RCC 7860 (cell line): ENCODE measurements at places on chromosomes 4 and X.

GRCh38 chr4:77443941-77444340 lies 161.7 kb upstream of the CXCL13 start:
- no peak for DNase-seq

DNA sequence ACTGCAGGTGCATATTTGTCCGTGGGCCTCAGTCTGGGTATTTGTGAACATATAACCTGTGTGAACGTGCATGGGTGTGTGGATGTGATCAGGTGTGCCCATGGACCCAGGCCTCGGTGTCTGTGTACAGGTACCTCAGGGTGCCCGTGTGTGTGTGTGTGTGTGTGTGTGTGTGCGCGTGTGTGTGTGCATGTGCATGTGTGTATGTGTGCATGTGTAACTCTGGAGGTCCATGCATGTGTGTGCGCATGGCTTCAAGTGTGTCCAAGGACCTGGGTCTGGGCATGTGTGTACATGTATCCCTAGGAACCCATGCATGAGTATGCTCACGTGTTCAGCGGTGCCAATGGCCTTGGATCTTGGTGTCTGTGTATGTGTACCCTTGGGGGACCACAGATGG lies 15.8 kb downstream of the FTSJ1 start:
- no peak for DNase-seq

GRCh38 chr4:140969296-140969695 lies 164.0 kb downstream of the RNF150 start:
- no peak for DNase-seq

DNA sequence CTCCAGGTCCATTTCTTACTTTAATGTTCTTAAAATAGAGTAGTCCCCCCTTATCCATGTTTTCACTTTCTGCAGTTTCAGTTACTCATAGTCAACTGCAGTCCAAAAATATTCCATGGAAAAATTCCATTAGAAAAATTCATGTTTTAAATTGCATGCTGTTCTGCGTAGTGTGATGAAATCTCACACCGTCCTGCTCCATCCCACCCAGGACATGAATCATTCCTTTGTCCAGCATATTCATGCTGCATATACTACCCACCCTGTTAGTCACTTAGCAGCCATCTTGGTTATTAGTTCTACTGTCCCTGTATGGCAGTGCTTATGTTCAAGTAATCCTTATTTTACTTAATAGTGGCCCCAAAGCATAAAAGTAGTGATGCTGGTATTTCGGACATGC lies 5.4 kb upstream of the PDLIM5 start:
- DNase-seq = no peak

GRCh38 chrX:70422851-70423341 lies at the start of gene GDPD2:
Gene GDPD2, plus strand, starts transcription at chrX:70423314. Its CDS starts 1,671 bp downstream, at chrX:70424985.
- peak; percentile 9 for DNase-seq

DNA sequence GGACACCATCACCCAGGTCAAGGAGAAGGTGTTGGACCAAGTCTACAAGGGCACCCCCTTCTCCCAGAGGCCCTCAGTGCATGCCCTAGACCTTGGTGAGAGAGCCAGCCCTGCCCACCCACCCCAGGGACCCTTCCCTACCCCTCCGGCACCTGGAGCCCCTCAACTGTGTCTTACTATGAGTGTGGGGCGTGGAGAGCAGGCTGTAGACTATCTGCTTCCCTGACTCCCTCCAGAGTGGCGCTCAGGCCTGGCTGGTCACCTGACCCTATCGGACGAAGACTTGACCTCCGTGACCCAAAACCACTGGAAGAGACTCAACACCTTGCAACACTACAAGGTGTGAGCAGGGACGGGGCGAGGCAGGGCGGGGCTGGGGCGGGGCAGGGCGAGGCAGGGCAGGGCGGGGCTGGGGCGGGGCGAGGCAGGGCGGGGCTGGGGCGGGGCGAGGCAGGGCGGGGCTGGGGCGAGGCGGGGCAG lies 4.7 kb upstream of the SRPK3 start:
- DNase-seq = no peak

DNA sequence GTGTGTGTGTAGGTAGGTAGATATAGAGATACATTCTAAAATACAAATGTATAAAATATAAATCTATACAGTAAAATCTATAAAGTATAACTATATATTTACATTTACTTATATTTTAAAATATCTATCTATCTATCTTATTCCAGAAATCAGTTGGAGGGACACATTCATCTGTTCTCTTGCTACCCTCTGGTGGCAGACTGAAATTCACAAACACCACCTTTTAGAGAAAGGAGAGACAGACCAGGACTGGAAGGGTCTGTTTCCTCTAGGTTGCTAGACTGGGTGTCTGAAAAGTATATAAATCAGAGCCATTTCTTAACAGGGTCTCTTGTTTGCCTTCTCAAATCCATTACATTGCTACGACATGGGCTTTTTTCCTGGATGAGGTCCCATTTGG lies 343.0 kb downstream of the OPHN1 start:
- DNase-seq = no peak

DNA sequence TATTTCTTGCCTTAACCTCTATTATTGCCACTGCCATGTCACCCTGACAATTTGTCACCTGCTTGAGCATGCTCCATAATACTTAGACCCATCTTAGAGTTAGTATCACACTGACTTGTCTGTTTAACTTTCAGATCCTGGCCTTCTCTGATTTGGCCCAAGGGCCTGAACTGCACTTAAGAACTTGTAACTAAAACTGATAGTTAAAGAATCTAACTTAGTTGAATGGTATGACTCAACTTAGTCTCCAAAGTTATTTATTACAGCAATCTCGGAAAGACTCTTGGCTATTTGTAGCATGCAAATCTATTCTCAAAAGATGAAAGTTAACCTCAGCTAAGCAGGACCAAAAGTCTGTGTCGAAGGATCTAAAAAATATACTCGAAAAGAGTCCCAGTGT lies 72.3 kb downstream of the IGSF1 start:
- DNase-seq = no peak

DNA sequence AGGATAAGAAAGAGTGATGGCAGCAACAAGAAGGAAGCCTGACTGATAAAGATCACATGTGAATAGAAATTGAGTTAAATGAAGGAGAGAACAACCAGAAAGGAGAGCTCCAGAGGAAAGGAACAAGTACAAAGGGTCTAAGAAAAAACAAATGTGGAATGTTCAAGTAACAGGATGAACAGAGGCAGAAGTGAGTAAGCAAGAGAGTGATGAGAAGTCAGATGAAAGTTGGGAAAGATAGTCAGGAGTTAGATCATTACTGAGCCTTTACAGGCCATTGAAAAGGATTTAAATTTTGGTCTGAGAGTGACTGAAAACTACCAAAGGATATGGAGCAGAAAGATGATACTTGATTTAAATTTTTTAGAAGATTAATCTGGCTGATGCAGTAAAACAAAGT lies 38.1 kb downstream of the NFXL1 start:
- DNase-seq = no peak

GRCh38 chr4:28007693-28008092 lies 1147.1 kb downstream of the STIM2 start:
- no peak for DNase-seq

DNA sequence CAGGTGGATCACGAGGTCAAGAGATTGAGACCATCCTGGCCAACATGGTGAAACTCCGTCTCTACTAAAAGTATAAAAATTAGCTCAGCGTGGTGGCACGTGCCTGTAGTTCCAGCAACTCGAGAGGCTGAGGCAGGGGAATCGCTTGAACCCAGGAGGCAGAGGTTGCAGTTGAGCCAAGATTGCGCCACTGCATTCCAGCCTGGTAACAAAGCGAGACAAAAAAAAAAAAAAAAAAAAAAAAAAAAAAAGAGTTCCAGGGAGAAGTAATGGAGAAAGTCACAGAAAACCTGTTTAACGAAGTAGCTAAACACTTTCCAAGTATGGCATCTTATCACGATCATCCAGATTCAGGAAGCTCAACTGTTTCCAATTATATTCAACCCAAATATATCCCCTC lies 10.9 kb downstream of the KLHL4 start:
- DNase-seq = no peak

DNA sequence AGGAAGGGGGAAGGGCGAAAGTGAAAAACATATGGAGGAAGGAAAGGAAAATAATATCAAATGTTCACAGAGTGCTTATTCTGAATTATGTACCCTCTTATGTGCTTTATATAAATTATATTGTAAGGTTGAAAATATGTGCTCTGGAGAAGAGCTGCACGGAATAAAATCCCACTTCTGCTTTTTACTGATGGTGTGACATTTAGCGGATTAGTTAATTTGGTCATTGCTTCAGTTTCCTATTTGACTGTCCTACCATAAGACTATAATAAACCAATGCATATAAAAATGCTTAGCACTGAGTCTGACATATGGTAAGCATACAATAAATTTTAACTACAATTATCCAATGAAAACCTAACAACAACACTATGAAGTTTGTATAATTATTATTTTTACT lies 86.2 kb downstream of the NPFFR2 start:
- no peak for DNase-seq

DNA sequence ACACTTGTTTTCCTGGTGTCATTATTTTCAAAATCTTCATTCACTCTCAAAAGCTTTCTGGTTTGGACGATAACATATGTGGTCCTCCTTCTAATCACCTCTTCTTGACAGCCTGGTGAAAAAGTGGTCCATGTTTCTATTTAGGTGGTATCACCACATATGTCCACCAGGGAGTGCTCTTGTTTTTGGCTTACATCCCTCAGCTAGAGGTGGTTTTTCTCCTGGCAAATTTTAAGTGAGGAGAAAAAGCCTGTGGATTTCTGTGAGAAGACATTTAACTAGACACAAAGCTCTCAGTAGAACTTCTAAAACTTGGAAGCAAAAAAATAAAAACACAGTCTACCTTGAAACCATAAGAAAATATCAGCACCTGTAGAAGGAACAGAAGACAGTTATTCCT lies 58.0 kb upstream of the FRMPD4 start:
- DNase-seq = peak; percentile 11

GRCh38 chrX:2901367-2902036 lies 27.6 kb downstream of the ARSD start:
- no peak for DNase-seq

DNA sequence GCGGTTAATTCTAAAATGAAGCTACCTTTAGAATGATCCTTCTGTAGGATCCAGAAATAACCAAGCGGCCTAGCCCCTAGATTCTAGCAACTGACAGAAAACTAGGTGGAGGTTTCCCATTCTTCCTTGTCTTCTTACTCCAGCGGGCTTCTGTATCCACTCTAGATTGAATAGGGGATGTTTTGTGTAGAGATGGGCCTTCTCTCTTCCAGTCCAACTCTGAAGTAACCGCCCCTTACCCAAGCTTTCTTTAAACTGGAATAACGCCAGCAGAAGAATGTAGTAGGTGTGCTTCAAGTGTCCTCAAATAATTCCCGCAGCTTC lies 386 bp upstream of the TMEM184C start:
- DNase-seq = no peak

DNA sequence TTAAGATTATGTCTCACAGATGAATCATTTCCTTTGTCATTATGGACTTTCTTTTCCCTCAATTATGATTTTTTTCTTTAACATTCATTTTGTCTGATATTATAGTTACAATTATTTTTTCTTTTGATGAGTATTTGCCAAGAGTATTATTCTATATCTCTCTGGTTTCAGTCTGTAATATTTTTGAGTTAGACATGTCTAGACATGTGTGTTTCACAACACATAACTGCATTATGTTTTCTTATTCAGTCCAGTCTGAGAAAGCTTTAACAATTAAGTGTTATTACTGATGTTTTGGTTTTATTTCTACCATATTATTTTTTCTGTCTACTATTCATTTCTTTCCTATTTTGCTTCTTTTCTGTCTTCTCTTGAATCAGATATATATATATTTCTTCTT lies 108.3 kb upstream of the MID1IP1 start:
- no peak for DNase-seq

DNA sequence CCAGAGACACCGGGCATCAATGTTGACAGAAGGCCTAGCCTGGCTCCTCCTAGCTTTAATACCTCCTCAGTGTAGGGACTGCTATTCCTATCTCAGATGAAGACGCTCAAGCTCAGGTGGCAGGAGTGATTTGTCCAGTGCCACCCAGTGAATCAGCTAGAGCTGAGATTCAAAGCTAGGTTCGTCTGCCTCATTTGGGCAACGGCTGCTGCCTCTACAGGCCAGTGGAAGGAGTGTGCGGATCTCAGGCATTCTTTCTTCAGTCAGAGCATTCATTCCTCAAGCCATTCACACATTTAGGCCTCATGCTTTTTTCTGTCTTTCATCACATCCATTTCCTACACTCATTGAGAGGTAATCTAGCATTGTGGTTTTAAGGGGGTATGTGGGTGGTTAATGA lies 7.3 kb downstream of the TSR2 start:
- no peak for DNase-seq

DNA sequence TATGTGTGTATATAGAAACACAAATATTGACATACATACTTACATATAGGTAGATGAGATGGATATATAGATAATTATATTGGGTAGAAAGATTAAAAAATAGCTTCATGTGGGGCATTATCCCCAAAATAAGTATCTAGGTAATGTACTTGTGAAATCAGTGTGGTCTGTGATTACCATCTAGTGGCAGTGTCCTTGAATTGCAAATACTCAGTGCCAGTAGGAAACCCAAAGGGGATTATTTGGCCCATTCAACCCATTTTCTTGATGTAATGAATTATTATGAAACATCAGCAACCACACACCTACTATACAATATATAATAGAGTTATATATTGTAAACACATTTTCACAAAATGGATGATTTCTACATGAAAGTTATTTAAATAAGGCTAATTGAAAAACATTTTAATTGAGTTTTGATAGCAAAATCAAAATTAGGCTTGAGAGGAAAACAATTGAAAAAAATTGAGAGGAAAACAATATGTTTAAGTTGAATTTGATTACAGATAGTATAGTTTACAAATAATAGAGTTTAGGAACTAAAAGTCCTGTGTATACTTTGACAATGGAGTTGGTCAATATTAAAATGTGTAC lies 389.4 kb downstream of the GALNTL6 start:
- DNase-seq = peak; percentile 11

DNA sequence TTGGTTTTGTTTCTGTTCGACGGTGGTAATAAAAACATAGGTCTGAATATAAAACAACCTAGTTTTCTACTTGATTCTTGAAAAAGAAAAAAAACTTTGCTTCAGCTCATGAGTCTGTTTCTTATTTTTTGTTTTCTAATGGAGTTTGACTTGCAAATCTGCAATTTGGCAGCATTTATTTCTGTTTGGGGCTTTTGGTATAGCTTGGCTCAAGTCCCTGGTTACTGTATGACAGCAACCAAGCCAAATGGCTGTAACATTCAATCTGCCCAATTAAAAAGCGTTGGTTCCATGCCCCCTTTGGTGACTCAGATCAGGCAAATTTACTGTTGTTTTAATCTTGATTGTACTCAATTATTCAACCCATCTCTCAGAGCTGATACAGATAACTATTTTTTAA lies 263.4 kb downstream of the GRIA3 start:
- no peak for DNase-seq

GRCh38 chrX:72576141-72576894 lies 3.7 kb upstream of the HDAC8 start:
- no peak for DNase-seq

DNA sequence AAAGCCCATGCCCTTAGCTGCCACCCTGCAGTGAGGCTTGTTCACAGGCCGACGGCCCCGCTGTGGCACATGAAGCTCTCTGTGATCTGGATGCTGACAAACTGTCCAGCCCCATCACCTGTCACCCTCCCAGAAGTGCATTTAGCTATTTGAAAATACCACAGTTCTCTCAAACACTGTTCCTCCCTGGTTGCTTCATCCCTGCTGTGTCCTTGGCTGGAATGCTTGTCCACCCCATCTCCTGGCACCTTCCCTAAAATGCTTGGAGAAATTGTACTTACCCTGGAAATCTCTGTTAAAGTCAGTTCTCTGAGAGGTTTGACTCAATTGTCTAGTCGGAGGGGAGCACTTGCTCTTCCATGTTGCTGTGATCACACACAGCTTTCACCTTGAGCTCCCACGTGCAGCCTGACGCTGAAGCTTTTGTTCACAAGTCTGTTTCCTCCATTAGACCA lies 10.1 kb downstream of the SYNPO2 start:
- DNase-seq = no peak
